ENCODE measurements at places on chromosomes 2 and 18.

DNA sequence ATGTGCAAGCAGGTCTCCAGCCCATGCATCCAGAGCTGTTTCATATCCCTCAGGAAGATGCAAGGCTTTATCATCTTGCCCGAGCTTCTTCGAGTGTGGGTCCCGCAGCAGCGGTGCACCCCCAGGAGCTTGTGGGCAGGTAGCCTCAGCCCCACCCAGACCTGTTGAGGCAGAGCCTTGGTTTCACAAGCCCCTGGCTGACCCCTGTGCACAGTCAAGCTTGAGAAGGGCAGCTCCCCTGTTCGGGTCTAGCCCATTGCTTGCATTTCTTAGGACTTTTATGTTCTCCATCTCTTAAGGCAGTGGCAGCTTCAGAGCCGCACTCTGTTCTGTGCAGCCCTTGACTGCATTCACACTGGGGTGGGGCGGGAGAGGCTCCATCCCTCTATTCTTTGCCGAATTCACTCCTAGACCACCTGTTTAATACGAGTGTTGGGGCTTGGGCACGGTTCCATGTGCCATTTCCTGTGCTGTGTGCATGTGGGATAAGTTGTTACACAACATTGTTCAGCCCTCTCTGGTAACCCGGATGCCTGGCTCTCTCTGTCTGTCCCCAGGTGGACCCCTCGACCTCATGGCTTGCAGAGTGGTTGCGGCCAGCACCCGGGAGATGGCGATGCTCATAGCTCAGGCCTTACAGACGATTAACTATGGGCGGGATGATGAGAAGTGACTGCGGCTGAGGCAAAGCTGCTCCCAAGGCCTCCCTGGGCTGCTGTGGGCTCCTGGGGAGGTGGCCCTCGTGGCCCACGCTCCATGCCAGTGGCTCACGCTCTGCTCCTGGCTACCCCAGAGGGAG, 48.7 kb downstream of the IMPA2 start:
- no peak for DNase-seq

DNA sequence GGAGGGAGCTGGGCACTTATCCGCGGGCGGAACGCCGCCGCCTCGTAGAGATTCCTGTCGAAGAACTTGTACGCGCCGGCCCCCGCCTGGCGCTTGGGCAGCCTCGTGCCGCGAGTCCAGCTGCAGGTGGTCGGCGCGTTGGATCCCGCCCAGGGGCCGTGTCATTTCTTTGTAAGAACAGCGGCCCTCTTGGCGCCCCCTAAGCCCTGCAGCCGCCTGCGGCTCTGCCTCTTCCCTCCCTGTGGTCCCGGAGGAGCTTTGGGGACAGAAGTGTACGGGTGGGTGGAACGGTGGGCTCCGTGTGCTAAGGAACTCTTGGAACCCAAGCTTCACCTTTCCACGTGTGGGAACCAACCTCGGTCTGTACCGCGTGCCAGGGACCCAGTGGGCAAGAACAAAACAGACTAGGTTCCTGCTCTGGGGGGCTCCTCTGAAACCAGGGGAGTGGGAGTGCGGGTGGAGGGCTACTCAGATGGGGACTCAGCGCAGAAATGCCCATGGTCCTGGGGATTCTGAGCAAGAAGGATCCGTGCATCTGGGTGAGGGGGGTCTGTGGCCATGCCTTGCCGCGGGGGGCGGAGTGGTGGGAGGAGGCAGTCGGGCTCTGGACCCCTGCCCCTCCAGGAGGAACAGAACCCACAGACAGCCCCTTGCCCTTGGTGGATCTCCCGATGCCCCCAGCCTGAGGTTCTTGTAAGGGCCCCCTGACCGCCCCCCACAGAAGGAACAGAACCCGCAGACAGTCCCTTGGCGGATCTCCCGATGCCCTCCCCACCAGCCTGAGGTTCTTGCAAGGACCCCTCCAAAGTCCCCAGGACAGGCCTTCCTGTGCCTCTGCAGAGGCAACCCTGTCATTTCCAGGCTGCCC, 1.5 kb downstream of the GPC1 start:
- no peak for DNase-seq

DNA sequence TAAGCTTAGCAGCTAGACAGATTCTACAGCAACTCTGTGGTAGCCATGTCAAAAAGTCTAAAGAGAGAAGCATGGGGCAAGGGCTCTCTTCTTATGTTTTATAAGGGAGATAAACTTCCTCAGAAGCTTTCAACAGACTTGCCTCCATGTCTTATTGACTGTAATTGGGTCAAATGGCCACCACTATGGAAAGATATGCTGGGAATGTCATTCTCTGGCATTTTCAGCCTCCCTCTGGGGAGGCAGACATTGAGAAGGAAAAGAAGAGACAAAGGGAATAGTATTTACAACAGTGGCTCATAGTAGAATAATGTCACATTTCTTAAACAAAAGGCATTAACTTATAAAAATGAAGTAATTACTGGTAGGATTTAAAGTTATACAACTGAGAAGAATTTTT, 1964.5 kb upstream of the PIK3C3 start:
- no peak for DNase-seq

DNA sequence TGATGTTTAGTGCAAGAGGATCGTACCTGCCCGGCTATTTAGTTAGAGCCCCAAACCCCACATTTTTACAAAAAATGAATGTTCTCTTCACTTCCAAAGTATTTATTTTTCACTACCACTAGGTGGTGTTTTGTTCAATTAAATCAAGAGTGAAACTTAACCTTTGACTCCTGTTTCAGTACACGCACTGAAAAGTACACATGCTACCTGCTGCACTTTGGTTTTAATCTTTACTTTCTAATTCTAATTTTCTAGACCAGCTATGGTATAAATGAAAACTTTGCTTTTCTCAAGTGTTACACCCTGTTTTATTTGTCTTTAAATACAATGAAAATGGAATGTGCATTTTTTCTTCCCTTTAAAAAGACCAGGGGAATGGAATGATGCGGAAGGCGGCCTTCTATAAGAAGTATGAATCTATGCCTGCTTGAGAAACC, 31.4 kb upstream of the CHN1 start:
- no peak for DNase-seq

- DNase-seq: no peak
Observed at GRCh38 chr18:26575865-26576217, 27.5 kb upstream of the KCTD1 start.

DNA sequence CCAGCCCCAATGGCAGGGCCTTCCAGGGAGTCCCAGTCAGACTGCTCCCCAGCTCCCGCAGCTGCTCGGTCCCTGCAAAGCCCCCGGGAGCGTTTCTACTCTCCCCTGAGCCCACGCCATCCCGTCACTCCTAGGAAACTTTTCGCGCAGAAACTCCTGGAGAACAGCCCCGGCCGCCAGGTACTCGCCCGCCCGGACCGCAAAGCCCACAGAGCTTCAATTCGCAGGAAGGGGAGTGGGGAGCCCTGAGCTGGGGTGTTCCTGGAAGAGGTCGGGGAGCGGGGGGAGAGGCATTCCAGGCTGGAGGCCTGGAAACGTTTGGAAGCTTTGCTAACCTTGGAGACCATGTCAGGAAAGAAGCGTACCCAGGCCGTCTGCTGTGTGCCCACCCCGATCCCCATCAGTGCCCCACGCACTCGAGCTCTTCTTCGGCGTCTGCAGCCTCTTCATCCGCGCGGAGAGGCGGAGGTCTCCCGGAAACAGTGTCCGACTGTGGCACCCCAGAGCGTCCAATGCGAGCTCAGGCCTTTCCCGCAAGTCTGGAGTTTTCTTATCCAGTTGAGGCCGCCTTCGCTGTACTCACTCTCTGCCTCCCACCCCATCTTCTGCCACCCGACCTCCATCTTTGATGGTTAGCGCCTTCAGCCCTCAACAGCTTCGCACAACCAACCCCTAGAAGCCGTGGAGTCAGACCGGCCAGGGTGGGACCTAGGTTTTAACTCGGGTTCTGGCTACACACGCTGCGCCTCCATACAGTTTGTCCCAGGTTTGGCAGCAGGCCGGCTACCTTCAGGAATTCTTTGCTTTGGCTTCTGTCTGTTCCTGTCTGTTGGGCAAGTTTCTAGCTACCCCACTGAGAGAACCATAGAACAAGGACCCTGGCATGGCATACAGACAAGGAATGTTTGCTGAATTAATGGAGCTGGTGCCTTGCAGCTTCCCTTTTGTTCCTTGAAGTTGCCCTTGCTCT, 3.7 kb downstream of the PCGF1 start:
- DNase-seq: no peak

DNA sequence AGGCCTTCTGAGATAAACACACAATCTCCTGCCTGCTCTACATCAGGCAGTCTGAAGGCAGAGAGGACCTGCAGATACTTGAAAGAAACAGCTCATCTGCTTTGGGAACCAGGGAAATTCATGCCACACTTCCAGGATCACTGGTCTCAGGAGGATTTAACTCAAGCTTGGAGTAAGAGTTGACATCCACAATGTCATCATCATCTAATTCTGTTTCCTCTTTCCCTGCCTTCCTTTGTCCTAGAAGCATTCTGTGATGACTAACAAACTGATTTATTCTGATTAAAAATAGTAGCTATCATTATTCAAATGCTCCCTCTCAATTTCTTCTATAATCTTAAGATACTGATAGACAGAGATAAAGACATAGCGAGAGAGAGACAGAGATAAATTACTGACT, 766.8 kb downstream of the BCL11A start:
- DNase-seq: no peak

- DNase-seq: no peak
Observed at GRCh38 chr18:35582899-35583558, 1.5 kb downstream of the GALNT1 start.

GRCh38 chr2:70041663-70042062, 45.6 kb upstream of the PCBP1 start:
- DNase-seq: no peak

GRCh38 chr2:70887550-70888246, 48.0 kb upstream of the ATP6V1B1 start:
- DNase-seq: no peak

GRCh38 chr18:68428661-68429060, 286.2 kb downstream of the TMX3 start:
- DNase-seq: no peak

DNA sequence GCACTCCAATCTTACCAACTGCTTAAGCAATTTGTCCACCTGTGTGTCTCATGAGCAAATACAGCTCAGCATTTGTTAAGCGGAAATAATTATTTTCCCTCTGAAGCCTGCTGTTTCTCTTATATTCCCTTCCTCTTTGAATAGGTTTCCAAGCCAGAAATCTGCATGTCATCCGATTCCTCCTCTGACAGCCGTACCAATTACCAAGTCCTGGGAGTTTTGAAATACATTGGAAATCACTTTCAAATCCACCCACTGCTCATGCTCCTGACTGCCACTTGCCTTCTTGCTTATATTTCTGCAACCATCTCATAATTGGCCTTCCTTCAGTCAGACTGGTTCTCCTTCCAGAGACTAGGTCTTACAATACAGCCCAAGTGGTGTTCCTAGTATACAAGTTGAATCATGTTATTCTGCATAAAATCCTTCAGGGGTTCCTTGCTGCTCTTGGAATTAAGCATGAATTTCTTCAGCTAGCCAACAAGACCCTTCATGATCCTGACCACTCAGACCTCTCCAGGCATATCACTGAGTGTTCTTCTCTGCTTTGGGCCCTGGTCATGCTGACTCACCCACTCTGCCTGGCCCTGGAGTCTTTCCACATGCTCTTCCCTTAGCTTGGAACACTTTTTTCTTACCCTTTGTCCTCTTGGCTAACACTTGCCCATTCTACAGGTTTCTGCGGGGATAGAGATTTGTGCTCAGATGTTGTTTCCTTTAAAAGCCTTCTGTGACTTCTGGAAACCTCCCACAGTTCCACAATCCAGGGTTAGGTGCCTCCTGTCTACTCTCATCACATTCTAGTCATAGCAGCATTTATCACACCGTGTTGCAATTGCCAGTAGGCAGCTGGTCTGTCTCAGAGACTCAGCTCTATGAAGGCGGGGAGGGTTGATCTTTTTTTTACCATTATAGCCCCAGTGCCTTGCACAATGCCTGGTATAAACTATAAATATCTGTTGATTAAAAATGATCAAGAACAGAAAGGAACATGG, 157.6 kb downstream of the ARL6IP6 start:
- no peak for DNase-seq

DNA sequence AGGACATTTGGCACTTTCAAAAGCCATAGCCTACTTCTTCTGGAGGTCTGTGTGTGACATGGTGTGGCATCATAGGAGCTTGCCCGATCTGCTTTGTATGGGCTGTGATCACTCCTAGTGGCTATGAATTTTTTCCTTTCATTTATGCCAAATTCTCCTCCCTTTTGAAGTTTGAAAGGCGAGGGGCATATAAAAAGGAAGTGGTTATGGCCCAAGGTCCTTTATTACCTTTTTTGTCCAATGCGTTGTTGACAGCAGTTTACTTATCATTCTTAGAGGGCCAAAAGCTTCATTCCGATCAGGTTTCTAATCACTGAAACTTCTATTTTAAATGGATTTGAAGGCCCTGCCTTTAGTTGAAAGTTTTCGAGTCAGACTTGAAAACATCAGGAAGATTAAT, 224.3 kb upstream of the FOSL2 start:
- DNase-seq: no peak

- no peak for DNase-seq
Observed at GRCh38 chr18:46468426-46469180, 188.4 kb downstream of the LOXHD1 start.

DNA sequence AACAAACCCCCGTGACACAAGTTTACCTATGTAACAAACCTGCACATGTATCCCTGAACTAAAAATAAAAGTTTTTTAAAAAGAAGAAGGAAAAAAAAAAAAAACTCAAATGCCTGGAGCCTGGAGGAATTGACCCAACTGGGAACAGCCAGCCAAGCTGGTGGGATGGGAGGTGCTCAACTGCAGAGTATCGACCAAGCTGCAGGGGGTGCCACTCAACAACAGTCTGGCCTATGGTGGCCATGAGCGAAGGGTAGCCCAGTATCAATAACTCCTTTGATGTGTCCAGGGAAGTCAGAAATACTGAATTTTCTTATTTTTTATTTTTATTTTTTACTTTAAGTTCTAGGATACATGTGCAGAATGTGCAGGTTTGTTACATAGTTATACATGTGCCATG, 310.3 kb upstream of the DLGAP1 start:
- DNase-seq: no peak

GRCh38 chr2:239879423-239880084, 145.6 kb downstream of the NDUFA10 start:
- no peak for DNase-seq
